ENCODE measurements at places on chromosomes 4 and X.

DNA sequence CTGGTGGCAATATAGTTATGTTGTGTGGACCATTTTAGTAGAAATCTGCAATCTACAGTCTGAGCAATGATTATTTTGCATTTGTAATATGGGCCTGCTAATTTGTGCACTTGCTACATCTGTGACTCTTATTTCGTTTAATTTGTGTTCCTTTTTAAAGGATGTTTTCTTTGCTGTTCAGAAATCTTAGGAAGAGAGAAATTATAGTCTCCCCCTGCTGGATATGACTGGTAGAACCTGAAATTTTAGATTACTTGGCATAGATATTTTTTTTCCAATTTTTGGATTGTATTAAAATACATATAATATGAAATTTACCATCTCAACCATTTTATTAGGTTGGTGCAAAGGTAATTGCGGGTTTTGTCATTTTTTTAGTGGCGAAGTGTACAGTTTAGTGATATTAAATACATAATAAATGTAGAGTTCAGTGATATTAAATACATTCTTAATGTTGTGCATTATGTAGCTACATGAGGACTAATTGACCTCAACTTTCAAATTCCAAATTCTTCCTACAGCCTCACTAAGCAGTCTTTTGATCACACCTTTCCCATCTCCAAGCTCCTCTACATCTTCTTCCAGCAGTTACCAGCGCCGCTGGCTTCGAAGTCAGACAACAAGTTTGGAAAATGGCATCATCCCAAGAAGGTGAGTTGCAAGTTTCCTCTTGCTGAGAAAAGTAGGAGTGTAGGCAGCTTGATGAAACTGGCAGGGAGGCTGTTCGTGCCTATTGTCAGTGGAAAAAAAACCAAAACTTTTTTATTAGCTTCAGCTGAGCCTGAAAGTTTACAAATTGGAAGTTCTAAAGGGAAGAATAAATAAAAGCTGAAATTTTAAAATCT, 82.2 kb downstream of the FNIP2 start:
- no peak for DNase-seq

GRCh38 chr4:44848466-44848865, 122.1 kb upstream of the GNPDA2 start:
- no peak for DNase-seq

DNA sequence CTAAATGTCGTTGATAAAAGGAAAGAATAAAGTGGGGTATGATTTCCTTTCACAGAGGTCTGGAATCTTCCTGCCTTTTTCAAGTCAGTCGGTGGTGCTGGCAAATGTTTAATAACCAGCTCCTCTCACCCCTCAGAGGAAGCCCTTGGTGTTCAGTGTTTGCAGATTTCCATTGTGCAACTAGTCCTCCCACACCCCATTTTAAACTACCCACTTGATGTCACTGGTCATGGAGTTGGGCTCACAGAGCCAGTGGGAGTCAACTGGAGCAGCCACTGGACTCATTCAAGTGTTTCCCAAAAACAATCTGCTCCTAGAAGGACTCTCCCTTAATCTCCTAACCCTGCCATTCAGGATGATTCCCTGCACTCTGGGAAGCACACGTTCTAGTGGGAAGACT, 149.2 kb downstream of the PTTG2 start:
- no peak for DNase-seq

DNA sequence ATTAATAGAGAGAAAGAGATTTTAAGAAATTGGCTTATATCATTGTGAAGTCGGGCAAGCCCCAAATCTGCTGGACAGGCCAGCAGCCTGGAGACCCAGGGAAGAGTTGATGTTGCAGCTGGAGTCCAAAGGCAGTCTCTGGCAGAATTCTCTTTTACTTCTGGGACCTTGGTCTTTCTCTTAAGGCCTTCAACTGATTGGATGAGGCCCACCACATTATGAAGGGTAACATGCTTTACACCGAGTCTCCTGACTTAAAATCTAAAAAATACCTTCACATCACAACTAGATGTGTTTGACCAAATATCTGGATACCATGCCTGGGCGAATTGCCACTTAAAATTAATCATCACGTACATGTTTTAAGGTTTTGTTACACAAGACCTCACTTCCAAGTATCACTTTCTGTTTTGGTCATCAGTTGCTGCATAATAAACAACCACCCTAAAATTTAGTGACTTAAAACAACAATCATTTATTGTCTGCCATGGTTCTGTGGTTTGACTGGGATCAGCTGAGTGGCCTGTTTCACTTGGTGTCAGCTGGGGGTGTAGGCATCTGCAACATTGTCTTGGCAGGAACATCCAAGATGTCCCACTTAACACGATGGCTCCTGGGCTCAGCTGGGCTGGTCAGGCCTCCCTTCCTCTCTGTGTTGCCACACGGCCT, 3.4 kb downstream of the CD38 start:
- no peak for DNase-seq

DNA sequence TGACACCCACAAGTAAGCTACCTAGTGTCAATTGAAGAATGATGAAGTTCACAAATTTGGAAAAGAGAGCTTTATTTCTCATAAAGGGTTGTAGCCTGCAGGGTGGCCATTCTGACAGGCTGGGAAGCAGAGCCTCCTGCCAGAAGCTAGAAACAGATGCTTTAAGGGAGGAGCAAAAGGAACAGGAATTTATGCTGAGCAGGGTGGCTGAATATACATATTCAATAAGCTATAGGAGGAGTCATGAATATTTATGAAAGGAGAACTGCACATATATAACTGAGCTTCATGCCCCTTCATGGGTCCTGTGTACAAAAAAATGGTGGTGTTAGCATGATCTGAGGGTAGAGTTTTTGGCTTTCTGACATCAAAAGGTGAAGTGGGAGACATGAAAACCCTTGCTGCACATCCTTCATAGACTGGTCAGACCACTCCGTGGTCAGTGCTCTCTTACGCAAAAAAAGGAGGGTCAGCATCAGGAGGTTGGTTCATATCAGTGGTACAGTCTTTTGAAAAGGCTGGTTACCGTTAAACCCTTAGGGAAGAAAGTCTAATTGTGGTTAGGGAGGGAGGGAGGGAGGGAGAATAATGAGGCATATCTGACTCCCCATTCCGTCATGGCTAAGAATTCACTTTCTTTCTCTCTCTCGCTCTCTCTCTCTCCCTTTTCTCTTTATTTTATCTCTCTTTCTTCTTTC, 121.4 kb downstream of the LUZP4 start:
- DNase-seq: no peak

GRCh38 chrX:7272346-7272745, 124.4 kb upstream of the PUDP start:
- no peak for DNase-seq
